Stimulated activated CD4-positive, alpha-beta T cell treated with anti-CD3 and anti-CD28 coated beads, Interleukin-1b, Interleukin-23, amount 100 ng/mL, for 1 hour (primary cell): ENCODE measurements at places on chromosomes 5 and 9.

DNA sequence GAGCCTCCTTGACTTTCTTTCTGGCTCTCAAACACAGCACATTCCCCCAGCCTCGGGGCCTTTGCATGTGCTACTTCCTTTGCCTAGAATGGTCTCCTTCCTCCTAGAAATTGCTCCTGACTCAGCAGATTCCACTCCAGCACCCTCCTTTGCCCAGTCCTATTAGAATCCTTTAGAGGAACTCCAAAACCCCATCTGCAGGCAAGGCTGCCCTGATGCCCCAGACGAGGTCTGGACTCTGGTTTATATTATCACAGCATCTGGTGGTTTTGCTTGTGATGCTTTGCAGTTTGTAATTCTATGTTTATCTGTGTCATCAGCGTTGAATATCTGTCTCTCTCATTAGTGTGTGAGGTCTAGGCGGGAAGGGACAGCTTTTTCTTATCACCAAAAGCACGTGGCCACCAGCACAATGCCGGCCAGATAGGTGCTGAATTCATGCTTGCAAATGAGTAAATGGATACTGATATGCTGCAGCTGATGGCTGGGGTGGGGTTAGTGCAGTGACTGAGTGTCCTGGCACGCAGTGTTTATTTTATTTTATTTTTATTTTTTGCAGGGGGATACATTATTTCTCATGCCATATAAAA is 30.0 kb upstream of the ANKH start:
- DNase-seq: no peak

- DNase-seq: no peak
Measured at GRCh38 chr5:135439231-135440205, 7.6 kb downstream of the DCANP1 start.

GRCh38 chr9:129275626-129276247 is 97.7 kb upstream of the IER5L start:
- no peak for DNase-seq

GRCh38 chr5:3852161-3852916 is 256.7 kb downstream of the IRX1 start:
- no peak for DNase-seq

DNA sequence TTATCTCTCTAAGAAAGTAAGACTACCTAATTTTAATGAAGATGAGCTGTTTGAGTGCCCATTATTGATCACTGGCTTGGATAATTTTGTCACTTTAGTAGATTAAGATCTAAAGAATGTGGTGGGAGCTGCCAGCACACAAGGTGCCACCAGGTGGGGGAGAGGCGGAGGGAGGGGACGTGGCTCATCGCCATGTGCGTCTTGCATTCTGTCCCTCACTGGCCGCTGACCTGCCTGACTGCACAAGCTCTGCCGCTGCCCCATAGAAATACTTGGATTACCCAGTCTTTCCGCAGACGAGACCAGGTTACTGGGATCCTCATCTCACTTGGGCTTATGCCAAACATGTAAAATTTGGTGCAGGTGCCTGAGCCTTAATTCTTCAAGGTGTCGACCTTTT is 37.6 kb downstream of the RHOBTB3 start:
- DNase-seq: no peak

- DNase-seq: no peak
Measured at GRCh38 chr9:93801120-93801519, 154.0 kb downstream of the BARX1 start.

- no peak for DNase-seq
Measured at GRCh38 chr9:126531035-126531571, 82.6 kb upstream of the LMX1B start.

DNA sequence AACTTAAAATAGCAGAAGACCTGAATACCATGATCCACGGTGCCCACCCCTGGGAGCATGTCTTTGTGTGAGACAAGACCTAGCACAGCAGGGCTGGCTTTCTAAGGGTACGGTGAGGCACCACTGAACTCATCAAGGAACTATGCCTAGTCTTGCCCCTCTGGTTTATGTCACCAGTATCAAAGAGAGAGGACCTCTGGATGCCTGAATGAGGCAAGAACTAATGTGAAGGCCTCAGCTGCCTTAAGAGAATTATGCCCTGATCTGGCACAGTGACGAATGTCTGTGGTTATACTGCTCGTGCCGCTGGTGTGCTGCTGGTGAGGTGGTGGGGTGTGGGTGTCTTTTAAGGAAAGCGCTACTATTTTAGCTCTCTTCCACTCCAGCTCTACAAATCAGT is 23.0 kb downstream of the NREP start:
- no peak for DNase-seq
